ENCODE measurements at places on chromosomes 3 and 15.
A peak's percentile ranks its signal among the peaks of the same experiment; 100 is the strongest.

DNA sequence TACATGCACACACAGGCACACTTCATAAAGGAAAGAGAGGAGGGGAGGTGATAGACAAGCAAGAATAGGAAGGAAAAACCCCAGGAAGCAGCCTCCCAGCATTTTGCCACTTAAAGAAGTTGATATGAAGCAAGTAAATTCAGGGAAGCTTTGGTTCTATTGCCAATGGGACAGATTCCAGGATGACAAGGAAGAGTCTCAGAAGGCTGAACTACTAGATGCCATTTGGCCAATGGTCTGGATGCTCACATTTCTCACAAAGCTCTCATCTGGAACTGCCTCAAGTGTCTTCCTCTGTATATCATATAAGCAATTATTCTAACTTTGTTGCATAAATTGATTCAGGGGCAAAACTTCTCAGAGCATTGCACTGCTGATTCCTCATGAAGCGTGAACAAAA is 78.8 kb upstream of the STRIT1 start:
- no peak for DNase-seq

- DNase-seq = no peak
Observed at GRCh38 chr3:167941234-167941995, 154.3 kb downstream of the GOLIM4 start.

DNA sequence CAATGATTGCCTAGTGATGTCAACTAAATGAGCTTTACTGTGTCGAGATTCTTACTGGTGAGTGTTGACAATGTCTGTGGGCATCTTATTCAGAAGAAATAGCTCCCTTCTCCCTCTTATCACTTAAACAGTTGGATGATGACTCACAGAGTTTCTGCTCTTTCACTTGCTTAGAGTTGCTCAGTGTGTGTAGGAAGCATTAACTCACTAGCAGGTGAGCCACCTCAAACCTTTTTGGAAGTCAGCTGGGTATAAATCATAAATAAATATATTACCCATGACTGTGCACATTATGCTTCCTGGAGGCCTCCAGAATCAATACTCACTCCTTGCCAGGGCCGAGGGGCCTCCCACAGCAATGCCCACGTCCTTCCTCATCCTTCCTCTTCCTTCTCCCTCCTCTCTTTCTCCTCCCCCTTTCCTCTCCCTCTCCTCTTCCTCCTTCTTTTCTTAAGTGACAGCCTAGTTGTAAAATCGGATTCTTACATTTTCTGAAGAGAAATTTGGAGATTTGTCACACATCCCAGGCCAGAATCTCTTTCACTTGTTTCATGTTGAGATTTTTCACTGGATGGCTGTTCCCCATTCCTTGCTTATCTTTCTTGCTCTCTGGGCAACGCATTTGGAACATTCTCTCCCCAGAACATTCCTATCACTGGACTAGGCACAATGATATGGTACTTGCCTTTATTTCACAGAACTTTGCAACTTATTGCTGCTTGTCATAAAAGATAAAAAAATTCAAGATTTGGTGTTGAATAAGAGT is 17.5 kb downstream of the SHC4 start:
- no peak for DNase-seq

- DNase-seq = no peak
Observed at GRCh38 chr15:35810007-35810406, 264.0 kb upstream of the DPH6 start.

GRCh38 chr3:64509206-64509605 is 178.6 kb downstream of the ADAMTS9 start:
- no peak for DNase-seq

DNA sequence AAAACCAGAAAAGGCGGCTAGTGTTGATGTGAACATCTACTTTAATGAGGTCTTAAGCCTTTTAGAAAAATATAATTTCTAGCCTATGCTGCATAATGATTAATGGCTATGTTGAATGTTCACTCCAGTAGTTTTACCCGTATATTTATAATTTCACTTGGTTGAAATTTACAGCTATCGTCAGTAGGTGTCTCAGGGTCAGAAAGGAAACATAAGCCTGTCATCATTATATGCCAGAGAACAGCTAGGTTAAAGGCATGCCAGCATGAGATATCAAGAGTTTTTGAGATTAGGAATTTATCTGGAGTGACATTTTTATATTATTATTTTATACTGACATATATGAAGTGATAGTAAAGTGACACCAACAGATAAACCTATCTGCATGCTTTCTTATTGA is 904.1 kb downstream of the OTOL1 start:
- DNase-seq = no peak

GRCh38 chr3:85979034-85979433 is 1011.9 kb downstream of the VGLL3 start:
- no peak for DNase-seq

DNA sequence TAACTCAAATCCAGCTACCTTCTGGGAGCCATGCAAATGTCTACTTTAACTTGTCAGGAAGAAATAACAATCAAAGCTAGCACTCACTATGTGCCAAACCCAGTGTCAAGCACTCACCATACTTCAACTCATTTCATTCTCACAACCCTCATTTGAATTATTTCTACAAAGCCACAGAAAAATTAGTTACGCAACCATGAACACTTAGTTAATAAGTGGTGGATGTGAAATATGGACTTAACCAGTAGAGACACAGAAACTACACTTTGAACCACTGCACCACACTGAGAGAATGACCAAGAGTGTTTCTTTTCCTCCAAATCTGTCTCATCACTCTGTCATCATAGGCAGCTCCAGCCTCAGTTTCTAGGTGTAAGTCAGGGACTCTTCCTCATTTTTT is 91.0 kb upstream of the MBNL1 start:
- DNase-seq = no peak

DNA sequence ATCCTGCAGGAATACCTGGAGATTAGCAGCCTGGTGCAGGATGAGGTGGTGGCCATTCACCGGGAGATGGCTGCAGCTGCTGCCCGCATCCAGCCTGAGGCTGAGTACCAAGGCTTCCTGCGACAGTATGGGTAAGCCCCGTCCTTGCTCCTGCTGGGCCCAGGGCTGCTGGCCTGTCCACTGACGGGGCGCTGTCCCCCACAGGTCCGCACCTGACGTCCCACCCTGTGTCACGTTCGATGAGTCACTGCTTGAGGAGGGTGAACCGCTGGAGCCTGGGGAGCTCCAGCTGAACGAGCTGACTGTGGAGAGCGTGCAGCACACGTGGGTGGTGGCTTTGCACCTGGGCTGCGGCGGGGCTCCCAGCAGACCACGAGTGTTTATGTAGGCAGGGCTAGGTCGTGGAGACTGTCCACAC is 5.0 kb downstream of the FES start:
- DNase-seq = no peak

GRCh38 chr3:17204049-17204650 is 319.4 kb downstream of the PLCL2 start:
- no peak for DNase-seq

DNA sequence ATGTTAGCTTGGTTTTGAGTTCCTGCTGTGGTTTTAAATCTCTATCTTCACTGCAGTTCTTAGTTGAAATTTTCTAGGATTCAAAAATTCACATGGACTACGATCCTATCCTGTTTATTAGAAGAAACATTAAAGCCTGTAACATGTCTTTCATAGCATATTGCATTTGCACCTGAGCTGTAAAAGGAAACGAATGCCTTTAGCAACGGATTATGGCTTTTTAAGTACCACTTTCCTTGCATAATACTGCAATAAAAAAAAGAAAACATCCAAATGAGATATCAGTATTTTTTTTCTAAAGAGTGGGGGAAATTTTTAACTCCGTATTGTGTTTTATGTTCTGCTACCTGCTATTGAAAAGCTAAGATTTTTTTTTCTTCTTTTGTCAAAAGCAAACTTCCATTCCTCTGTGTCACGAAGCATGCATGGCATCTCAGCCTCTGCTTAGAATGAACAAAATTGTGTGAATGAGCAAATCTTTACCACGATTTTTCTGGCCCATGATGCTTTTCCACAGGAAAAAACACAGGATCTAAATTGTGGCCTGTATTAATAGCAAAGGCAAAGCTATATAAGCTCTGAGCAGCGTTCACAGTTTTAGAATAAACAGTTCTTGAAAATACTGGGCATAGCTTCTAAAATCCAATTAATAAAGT is 110.0 kb upstream of the CDIN1 start:
- no peak for DNase-seq

- DNase-seq = no peak
Observed at GRCh38 chr15:85542895-85543331, 162.5 kb downstream of the AKAP13 start.

- no peak for DNase-seq
Observed at GRCh38 chr15:100350434-100351226, 8.9 kb upstream of the ADAMTS17 start.

GRCh38 chr3:107806021-107806420 is 283.3 kb downstream of the BBX start:
- DNase-seq = no peak

- peak; percentile 50 for DNase-seq
Observed at GRCh38 chr3:185308126-185308754, 54.4 kb upstream of the EHHADH start.

DNA sequence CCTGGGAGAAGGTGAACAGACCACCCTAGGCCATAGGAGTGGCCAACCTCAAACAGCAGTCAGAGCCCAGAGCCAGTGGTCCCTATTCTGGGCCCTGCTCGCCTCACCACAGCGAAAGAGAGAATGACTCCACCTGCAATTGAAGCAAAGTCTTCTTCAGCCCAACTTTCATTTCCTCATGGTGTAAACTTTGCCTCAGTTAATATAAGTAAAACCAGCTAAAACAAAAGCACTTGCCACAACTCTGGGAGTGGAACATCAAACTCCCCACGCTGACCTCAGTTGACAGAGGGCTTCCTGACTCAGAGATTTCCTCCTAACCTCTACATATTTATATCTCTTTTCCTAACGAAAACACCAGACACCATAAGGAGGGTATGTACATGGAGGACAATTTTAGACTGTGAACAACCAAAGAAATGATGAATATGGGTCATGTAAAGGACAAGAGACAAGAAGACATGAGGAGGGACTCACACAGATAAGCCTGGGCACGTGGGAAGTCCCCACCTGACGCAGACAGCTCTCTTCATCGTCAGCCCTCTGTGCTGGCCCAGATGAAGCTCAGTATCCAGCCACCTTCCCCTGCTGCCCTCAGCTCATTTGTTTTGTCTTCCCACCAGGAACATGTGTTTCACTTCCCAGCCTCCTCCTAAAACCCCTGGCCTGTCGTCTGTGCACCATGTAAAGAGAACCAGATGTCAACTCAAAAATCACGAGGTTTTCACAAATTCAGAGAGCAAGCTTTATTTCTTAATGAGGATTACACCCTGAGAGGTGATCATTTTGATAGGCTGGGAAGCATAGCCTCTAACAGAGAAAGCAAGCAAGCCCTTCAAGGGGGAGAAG is 140.9 kb downstream of the KCNMB2 start:
- DNase-seq = no peak

GRCh38 chr3:32959371-32959770 is 7.9 kb downstream of the CCR4 start:
- DNase-seq = no peak

DNA sequence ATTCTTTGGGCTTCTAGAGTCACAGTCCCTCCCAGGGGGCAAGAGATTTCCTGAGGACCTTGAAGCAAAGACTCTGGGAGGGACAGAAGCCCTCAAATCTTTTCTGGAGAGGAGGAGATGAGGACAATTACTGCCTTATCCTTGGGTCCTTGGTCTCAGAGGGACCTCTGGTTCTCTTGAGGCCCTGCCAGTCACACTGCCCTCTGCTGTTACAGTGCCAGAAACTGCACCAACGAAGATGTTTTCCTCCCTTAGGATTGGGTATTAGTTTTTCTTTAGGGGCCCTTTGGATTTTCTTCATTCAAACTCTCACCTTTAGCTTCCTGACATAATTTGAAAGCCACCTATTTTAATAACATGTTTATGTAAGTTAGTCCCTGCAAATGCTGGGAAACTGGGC is 58.2 kb upstream of the SCN5A start:
- no peak for DNase-seq

GRCh38 chr3:127690106-127690505 is 17.4 kb downstream of the ABTB1 start:
- no peak for DNase-seq

DNA sequence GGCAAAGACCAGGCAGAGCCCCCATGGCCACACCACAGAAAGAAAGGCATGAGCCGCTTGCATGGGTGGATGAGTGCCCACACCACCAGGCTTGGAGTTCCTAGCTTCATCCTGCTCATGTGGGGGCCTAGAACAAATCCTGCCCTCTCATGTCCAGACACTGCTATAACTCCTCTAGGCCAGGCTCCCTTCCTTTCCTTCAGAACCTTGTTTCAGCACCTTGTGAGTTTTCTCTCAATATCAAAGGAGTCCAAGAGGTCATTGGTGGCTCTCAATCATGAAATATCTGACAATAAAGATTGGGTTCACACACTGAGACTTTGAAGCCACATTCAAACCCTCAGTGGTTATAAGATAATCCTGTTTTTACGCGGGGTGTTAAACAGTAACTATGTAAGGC is 12.7 kb downstream of the SLC6A20 start:
- no peak for DNase-seq

- DNase-seq = no peak
Observed at GRCh38 chr15:60371175-60372051, 26.4 kb downstream of the ANXA2 start.

DNA sequence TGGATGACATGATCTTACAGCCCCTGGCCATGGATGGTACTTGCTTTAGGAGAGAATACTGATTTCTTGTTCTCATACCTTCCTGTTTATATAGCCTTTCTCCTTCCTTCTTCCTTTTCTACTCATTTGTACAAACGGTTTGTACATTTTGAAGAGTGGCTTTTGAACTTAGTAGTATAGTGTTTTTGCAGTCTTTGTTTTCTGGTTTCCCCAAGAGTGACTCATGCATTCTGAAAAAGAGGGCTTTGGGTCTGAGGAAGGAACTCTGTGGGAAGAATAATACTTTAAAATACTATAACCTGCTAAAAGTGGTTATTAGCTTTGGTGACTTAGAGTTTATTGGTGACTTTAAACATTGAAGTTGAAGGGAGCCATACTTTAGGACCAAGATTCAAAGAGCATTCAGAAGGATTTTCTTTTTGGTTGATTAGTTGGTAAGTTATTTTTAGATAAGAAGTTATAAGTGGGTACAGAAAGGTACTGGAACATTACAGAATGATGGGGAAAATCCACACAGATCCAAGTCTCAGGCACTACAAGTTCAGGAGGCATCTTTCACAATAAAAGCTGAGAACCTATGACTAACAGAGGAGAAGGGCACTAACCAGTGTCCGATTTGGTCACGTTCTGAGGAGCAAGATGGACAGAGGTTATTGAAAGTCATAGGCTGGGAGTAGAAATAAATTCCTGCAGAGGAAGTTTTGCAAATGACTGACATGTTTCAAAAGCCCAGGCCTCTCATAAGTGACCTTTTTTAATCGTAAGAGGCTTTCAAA is 369.6 kb upstream of the AZI2 start:
- DNase-seq = no peak
